ENCODE measurements at places on chromosomes 6 and 20. TPM values are rescaled to one million over a fixed set of nuclear protein-coding genes. Genes with fewer than 3 reads are reported as not detected.

The FAM217A gene
- total RNA-seq = not detected

DNA sequence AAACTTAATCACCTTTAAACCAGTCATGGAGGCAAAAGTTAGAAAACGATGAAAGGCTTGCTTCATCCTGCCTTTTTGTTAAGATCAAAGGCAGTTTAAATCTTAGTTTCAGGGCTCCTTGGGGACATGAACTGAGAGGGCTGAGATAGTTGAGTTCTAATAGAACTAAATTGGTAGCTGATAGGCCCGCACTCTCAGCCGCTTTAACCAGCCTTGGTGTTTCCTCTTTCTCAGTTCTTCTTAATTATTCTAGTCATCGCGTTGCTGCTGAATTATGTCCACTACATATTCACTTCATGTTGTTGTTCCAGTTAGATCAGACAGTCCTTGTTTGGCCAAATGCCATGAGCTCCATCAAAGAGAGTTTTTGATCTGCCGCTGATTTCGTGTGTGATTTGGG is 72.5 kb downstream of the ANKS1A start:
- DNase-seq = no peak

- peak; percentile 42 for DNase-seq
These were observed 425 bp downstream of the HBS1L start for GRCh38 chr6:135054226-135054568.

GRCh38 chr6:147371325-147371724 is 137.2 kb upstream of the SAMD5 start:
- no peak for DNase-seq

GRCh38 chr20:17624551-17625245 is 54.8 kb downstream of the DSTN start:
- DNase-seq = no peak

The EDN1 gene
- 0.15 TPM for total RNA-seq

DNA sequence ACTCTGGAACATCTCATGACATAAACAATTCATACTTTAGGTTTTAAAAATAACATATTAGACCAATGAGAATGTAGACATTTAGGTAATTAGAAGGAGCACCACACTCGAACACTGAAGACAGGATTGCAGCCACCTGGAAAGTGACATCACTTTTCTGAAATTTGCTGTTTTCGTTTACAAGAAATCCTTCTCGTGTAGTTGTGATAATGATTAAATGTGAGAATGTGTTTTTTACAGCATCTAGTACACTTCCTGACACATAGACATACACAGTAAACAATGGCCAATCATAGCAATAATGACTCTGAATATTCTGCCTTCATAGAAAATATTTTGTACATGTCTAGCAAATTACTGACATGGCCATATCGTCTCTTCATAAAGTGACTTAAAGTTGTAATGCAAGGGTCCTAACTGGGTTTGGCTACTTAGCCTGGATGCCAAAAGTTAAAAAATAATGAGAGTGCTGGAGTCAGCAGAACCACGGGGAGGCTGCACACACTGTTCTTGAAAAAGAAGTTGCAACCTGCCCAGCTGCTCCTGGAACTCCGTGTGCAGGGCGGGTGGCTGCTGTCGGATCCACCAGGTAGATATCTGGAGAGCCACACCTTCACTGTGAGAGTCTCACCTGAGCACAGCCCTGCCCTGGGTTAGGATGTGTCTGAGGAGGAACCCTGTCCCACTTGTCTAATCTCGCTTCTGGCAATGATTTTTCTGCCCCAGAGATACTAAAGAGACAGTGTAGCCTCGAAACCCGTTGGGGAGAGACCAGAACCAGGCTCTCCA is 212.9 kb downstream of the QKI start:
- no peak for DNase-seq

The VAPB gene
- total RNA-seq = 39.5 TPM

The DEFB114 gene
- not detected for total RNA-seq

The SLX4IP gene
- total RNA-seq = 9.5 TPM

The SIGLEC1 gene
- total RNA-seq = not detected

DNA sequence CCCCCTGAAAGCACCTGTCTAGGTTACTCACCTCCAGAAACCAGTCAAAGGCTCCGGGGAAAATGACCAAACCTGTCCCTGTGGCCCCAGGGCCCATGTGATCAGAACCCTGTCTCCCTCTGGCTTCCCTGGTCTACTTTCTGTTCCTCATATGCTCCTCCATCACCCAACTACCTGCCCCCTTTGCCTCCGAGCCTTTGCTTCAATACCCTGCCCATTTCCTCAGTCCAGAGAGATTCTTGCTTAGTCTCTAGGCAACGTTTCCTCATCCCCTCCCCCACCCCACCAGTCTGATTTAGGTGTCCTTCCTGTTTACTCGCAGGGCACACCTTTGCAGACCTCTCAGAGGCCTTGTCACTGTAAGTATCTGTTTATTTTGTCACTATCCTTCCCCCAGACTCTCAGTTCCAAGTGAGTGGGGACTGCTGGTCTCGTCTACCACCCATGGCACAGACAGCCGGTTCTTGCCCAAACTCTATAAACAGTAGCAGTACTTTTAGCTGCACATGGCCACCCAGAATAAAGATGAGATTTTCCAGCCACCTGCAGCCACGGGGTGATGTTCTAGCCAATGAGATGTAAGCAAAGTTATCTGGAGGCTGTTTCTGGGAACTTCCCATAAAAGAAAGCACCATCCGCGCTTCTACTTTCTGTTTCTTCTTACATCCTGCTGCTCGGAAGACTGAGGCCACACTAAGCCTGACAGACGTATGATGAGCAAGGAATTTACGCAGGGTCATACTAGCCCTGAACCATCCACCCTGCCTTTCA is 13.3 kb downstream of the ELOVL5 start:
- DNase-seq = no peak

GRCh38 chr6:117677553-117678141 is 2.4 kb downstream of the NUS1 start:
- no peak for DNase-seq

GRCh38 chr6:36075656-36076055 is 48.0 kb downstream of the MAPK14 start:
- DNase-seq = peak; percentile 71

DNA sequence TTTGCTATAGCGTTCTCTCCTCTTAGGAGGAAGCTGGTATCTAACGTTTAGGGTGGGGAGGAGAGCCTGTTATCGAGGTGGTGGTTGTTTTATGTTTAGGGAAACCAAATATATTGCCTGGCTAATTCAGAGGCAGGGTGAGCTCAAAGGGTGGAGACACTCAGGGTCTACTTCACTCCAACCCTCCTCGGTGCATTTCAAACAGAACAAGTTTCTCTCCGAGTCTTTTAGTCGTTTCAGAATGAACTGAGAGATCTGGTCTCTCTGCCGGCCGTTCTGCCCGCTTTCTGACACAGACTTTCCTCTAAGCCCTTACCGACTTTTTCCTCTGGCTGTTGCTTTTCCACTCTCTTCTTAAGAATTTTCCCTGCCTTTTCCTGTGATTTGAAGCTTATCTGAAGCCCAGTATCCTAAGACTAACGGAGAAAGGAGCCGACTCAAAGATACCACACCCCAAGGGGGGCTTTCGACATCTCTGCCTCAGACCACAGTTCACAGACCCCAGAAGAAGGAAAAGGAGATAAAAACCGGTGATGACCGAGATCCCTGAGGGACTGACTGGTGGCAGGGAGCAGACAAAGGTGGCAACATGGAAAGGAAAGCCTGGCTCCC is 865 bp downstream of the STK38 start:
- no peak for DNase-seq

DNA sequence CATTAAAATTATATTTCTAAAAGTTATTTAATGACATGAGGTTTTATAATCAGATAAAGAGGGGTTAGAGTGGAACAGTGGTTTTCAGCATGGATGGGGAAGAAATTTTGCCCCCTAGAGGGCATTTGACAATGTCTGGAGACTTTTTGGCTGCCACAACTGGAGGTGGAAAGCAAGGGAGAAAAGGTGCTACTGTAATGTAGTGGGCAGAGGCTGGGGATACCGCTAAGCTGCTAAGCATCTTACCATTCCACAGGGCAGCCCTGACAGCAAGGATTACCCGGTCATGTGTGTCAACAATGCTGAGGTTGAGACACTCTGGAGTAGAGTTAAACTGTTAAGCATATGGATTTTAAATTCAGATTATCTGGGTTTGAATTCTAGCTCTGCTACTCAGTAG is 52.9 kb upstream of the FABP7 start:
- DNase-seq = peak; percentile 19

The COL10A1 gene
- total RNA-seq = not detected

The SLC32A1 gene
- total RNA-seq = not detected

- DNase-seq = peak; percentile 23
These were observed 74.1 kb downstream of the TXNDC5 start for GRCh38 chr6:7836371-7837026.

DNA sequence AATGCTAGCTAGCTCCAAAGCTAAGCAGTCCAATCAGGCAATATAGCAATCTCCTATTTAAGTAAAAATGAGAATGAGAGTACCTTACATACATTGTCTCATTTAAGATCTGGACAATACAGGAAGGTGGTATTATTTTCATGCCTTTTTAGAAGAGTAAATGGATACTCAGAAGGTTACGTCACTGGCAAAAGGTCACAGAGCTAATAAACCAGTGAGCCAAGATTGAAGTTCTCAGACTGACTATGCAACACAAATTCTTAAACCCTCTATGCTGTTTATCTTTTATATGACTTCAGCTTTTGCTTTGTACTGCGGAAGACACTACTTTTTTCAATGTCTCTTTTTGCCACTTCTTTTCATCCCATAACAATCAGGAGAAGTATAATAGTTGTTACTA is 135.2 kb upstream of the PRL start:
- no peak for DNase-seq

GRCh38 chr20:37273988-37274387 is 12.4 kb upstream of the GHRH start:
- DNase-seq = no peak

The TCF21 gene
- not detected for total RNA-seq

The CABLES2 gene
- 10.2 TPM for total RNA-seq

The F13A1 gene
- total RNA-seq = not detected

DNA sequence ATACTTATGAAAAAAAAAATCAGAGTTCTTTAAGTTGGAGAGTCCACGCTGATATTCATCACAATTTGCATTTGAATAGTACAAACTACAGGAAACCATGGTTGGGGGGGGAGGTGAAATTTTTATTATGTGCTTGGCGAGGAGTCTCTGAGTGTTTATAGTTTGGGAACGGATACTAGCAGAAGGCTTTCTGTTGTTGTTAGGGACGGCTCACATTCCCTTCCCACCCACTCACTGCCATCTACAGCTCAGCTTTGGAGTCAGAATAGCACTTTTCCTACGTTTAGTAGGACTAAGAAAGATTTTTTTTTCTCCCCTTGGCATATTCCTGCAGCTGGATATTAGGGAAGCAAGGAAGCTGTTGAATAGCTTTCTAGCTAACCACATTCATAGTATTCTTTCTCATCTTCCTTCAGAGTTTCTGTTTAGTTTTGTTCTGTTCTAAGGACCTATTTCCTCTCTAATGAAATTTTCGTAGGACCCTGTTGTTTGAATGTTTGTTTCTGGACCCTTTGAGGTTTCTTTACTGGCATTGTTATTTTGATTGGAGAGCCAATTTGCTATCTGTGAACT is 235.1 kb upstream of the ZNF217 start:
- no peak for DNase-seq

The MED23 gene
- total RNA-seq = 30.0 TPM

The LAMA2 gene
- 0.91 TPM for total RNA-seq

DNA sequence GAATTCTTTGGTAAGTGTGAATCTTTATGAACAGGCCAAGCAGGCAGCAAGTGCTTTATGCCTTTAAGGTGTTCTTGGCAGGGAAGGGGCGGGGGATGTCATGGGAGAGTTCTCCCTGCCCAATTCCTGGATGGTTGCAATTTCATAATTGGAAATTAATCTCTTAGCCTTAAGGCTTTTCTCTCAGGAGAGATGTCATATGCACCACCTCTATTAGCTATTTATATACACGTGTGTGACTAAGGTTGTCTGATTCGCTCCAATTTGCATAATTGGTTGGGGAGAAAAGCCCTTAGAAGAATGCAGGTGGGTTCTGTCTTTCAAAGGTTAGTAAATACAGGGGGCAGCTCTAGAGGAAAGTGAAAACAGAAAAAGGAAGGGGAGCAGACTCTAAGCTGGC is 5.2 kb upstream of the ENPP5 start:
- DNase-seq = no peak

DNA sequence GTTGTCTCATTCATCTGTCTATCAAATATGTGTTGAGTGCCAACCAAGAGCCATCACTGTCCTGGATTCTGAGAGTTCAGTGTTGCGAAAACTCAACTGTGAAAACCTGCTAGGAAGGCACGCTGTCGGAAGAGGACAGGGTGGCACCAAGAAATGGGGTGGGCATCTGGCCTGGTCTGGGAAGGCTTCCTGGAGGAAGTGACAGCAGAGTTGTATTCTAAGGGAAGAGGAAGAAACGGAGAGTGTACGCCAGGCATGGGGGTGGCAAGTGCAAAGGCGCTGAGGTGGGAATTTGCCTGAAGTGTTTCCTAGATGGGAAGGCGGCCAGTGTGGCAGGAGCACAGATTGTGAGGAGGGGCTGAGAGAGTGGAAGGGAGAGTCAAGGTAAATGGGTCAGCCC is 91.2 kb downstream of the ANKRD60 start:
- DNase-seq = no peak

DNA sequence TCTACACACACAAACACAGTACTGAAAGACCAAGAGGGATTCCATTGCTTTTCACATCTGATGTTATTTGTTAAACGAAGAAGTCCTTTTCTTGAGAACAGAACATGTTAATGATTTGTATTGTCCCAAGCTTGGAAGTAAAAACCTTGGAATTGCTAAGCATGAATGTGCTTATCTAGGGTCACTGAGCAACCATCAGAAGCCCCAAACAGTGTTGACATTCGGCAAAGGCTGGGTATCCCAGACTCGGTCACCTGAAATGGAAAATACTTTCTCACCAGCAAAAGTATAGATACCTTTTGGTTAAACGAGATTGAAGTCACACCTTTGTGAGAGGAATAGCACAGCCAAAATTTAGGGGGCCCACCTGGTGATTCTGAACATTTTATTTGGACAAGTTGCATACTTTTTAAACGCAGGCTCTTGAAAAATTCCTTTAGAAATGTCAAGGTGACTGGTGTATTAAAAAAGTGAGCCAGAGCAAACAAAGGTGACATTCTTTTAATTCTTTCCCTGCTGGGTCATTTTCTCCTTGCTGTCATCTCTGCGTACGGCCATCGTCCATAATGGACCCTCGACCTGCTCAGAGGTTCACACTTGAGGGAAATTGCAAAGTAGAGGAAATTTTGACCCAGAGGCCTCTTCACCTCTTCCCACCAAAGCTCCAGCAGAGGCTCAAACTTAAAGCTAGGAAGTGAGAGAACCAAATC is 95.8 kb upstream of the FOXA2 start:
- peak; percentile 58 for DNase-seq

The FAM83C gene
- total RNA-seq = 0.07 TPM

- DNase-seq = no peak
These were observed 327.5 kb downstream of the SYNE1 start for GRCh38 chr6:152309648-152310047.

The FAXC gene
- total RNA-seq = 0.11 TPM

GRCh38 chr6:125637207-125637606 is 112.2 kb upstream of the HEY2 start:
- DNase-seq = no peak

GRCh38 chr6:36170704-36171103 is 25.8 kb upstream of the BRPF3 start:
- DNase-seq = no peak

GRCh38 chr20:20442466-20442865 is 74.6 kb downstream of the INSM1 start:
- DNase-seq = no peak

The EPPIN gene
- not detected for total RNA-seq

Data from HepG2 (cell line).